LoVo (cell line): ENCODE measurements at places on chromosomes 11 and 22.

- DNase-seq: no peak
These were observed 14.5 kb downstream of the USP35 start for GRCh38 chr11:78203184-78203583.

DNA sequence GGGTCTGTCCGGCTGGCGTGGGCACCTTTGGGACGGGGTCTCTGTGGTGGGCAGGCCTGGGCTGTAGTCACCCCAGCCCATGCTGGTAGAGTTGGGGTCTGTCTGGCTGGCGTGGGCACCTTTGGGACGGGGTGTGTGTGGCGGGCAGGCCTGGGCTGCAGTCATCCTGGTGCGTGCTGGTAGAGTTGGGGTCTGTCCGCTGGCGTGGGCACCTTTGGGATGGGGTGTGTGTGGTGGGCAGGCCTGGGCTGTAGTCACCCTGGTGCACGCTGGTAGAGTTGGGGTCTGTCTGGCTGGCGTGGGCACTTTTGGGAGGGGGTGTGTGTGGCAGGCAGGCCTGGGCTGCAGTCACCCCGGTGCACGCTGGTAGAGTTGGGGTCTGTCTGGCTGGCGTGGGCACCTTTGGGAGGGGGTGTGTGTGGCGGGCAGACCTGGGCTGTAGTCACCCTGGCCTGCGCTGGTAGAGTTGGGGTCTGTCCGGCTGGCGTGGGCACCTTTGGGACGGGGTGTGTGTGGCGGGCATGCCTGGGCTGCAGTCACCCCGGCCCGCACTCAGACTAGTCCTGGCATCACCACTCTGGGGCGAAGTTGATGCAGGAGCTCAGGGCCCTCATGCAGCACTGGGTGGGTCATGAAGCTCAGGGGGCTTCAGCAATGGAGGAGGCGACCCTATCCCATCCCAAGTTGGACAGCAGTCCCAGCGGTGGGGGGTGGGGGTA lies 19.3 kb downstream of the PRR33 start:
- no peak for DNase-seq

DNA sequence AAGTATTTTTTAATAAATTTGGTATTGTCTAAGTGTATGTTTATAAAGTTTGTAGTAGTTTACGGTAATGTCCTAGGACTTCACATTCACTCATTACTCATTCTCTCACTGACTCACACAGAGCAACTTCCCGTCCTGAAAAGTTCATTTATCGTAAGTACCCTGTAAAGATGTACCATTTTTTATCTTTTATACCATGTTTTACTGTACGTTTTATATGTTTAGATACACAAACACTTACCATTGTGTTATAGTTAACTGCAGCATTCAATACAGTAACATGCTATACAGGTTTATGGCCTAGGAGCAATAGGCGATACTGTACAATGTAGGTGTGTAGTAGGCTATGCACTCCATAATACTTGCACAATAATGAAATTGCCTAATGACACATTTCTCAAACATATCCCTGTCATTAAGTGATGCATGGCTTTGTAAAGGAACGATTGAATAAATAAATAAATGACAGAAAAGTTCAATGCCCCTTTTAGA lies 12.5 kb upstream of the CARD18 start:
- DNase-seq: no peak

GRCh38 chr22:20396639-20397038 lies 2.7 kb downstream of the ZNF74 start:
- no peak for DNase-seq

DNA sequence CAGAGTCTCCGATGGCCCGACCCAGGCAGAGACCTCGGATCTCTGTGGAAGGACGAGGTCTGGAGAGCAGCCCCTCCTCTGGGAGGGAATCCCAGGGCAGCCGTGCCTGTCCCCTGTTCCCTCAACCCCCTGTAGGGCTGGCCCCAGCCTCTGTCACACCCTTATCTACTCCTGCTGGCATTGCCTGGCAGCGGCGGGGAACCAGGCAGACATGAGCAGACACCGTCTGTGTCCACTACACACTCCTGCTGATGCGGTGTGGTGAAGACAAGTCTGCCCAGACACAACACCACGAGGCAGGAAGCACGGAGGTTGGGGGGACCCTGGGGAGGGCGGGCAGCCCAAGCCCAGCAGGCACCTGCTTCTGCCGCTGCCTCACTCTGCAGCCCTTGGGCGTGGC lies 52.5 kb upstream of the A4GALT start:
- no peak for DNase-seq

DNA sequence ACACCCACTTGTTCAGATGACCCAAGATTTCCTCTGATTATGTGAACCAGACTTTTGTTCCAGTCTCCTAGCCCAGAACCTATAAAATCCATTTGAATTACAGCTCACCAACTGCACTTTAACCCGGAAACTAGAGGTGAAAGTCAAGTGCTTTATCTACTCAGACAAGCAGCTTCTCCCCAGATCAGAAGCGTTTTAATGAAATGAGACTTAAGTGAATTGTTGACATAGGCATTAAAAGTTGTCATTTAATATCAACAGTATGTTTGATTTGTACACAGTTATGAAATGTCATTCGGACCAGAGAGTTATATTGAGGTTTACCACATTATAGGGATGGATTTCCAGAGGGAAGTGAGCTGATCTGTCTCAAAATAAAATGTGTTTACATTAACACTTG lies 52.0 kb downstream of the CADM1 start:
- DNase-seq: peak; percentile 9

- peak; percentile 84 for DNase-seq
These were observed at the start of gene UPK2 for GRCh38 chr11:118956094-118956846. Gene UPK2, plus strand, starts transcription at chr11:118956298. Its CDS starts 53 bp downstream, at chr11:118956351.
